ENCODE measurements at places on chromosomes 13 and 19.

- no peak for DNase-seq
Measured at GRCh38 chr19:48554385-48555091, 2.6 kb downstream of the SULT2B1 start.

DNA sequence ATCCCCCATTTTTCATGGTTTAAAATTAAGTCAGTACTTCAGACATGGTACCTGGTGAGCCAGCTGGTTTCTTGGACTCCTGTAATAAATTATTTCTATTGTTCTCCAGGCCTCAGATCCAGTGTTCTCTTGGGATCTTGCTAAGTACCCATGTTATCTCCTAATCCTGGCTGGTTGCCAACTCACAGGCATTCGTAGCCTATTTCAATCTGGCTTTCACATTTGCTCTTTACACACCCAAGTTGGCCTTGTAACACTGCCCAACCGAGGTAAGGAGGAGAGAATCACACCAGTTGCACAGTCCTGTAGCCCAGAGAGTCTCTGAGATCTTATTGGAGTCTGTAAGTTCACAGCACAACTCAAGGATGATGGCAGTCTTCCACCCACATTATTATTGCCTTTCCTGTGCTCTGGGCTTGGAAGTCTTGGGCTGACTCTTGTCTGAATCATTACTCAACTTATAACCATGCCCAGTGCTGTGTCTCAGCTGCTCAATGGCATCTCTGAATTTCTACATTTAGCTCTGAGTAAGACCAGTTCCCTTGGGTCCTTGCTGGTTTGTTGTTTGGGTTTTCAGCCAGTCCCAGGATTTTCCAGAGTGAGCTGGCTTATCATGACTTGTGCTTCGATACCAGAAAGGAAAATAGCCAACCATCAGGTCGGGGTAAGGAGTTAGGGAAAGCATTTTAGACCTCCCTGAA is 76.6 kb upstream of the KLF12 start:
- DNase-seq: no peak

GRCh38 chr13:52383366-52383765 is 22.6 kb downstream of the THSD1 start:
- no peak for DNase-seq

DNA sequence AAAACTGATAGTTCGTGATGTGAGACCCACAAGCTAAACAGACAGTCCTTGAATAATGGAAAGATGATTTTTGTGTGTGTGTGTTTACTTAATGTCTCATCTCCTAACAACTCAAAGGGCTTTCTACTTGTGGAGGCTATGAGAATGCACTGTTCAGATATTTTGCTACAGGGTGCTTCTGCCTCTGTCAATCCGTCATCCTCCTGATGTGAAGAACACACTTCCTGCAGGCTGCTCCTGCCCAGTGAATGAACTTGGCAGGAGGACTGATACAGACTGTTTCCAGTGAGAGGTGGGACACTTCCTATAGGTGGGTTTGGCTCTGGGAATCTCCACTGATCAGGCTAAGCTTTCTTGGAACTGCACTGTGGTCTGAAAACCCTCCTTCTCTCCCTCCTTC is 168.4 kb upstream of the STARD13 start:
- DNase-seq: no peak

DNA sequence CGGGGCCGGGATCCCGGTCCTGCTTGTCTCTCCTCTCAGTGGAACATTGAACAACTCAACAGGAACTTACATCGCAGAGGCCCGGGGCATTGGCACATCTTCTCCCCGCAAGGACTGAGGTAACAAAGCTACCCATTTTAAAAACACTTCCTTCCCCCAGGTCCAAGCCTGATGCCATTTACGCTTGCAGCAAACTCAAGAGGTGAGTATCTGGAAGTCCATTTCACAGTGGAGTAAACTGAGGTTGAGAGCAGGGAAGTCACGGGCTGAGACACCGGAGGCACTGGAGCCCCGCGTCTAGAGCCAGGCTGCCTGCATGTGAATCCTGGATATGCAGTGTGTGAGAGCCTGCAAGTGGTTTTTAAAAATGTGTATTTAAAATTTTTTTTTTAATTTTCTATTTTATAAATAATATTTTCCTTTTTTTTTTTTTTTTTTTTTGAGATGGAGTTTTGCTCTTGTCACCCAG is 492 bp upstream of the PGLYRP1 start:
- DNase-seq: no peak

DNA sequence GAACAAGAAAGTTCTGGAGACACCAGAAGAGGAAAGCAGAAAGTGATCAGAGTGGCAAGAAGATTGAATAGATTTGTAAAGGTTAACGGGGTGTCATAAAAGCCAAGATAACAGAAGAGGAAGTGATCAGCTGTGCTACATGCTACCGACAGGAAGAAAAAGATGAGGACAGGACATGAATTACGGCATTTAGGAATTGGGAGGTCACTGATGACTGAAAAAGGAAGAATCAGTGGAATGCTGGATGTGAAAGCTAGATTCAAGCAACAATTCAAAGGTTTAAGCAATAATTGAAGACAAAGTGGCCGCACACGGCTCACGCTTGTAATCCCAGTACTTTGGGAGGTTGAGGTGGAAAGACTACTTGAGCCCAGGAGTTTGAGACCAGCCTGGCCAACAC is 15.1 kb downstream of the ZNF160 start:
- no peak for DNase-seq

- no peak for DNase-seq
Measured at GRCh38 chr13:83100237-83100636, 782.0 kb downstream of the SLITRK1 start.

DNA sequence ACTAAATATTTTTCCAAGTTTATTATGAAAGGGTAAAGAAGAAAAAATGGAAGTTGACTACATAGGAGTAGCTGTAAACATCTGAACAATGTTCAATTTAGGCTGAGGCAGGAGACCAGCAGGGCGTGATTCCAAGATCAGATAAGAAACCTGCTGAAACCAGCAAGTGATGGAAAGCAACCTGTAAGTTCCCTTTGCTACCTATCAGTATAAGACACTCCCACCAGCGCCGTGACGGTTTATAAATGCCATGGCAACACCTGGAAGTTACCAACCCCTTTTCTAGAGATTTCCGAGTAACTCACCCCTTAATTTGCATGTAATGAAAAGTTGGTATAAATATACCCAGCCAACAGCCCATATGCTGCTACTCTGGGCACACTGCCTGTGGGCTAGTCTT is 1.1 kb upstream of the ZNF45 start:
- DNase-seq: no peak

- DNase-seq: no peak
Measured at GRCh38 chr13:46716821-46717220, 80.1 kb downstream of the ESD start.

- DNase-seq: no peak
Measured at GRCh38 chr19:10508707-10509106, 5.6 kb upstream of the KEAP1 start.

DNA sequence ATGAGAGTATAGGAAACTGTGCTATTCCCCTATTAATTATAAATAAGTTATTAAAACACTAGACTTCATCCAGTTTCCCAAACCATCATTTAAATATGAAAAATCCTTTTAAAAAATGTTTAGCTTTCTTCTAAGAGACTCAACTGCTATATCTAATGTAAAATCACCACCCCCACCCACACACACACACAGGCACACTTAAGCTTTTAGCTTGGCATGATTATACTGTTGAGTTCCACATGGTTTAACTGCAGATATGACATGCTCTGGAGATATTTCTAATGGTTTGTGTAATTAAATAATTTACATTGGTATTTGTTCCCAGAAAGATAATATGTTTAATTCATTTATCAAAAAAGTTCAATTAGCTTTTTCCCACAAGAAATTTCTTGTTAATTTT is 1700.1 kb upstream of the SLC10A2 start:
- no peak for DNase-seq

- no peak for DNase-seq
Measured at GRCh38 chr19:13765395-13766094, 1.2 kb downstream of the MRI1 start.

DNA sequence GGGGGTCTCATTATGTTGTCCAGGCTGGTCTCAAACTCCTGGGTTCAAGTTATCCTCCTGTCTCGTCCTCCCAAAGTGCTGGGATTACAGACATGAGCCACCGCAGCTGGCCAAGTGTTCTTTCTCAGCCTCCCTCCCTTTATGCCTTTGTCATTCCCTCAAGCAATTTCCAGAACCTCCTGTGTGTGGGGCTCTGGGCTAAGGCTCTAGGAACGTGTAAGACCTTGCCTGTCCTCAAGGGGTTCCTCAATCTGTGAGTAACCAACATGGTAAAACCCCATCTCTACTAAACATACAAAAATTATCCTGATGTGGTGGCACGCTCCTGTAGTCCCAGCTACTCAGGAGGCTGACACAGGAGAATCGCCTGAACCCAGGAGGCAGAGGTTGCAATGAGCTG is 15.5 kb upstream of the SPACA4 start:
- no peak for DNase-seq

DNA sequence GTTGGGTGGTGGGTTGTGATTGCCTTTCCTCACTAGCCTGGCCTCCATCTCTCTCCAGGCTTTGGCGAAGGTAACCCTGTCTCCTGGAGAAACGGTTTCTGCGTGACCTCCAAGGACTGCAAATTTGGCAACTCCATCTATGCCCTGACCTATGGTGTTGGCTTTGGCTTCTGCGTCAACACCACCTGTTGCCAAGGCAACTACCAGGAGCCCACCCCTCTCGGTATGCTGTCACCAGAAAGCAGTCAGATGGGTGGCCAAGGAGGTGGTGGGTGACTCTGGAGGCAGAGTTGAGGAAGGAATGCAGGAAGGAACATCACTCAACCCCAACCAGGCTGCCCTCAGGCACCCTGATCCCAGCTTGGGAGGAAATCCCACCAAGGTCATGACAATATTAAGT is 18.6 kb upstream of the IRGC start:
- DNase-seq: no peak

DNA sequence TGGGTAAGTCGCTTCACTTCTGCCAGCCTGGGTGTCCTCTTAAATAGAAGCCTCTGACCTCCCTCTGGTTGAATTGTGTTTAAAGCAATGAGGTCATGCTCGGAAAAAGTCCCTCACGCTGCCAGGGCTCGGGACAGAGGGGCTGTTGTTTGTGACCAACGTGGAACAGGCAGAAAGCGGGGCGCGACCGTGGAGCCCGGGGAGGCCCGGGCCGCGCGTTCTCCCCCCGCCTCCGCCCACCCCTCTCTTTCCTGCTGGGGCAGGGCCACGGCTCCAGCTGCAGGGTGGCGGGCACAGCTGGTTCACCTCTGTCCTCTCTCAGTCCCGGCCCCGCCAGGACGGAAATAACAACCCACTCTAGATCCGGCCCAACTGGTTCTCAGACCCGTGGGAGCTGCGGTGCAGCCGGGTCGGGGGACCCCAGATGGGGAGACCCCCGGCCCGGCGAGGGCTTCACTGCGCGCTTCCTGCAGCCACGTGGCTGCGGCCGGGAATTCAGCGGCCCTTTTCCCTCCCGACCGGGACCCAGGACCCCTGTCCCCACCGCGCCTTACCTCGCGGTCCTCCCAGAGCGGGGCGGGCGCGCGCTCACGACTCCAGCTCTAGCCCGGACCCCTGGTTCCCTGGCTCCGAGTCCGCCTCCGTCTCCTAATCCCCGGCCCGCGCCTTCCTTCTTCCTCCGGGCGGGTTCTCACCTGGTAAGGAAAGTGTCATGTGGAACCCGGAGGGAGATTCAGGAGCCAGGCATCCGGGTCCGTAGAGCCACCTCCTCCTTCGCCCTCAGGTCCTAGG is 1.9 kb downstream of the CDC42EP5 start:
- DNase-seq: no peak

DNA sequence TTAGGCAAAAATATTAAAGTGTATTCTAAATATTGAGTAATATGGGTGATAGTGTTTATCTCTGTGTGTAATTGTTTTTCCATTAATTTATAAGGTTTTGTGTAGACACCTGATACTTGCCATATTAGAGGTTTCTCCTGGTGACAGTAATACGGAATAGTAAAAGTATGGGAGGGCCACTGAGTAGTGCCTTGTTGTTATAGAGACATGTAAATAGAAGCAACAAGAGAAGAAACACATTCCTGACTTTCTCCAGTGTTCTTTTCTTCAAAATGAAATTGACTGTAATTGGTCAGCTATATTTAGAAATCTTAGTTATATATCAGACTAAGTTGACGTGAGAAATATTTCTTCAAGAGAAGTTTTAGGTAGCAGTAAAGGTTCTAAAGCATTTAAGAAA is 18.5 kb downstream of the RNASEH2B start:
- no peak for DNase-seq

DNA sequence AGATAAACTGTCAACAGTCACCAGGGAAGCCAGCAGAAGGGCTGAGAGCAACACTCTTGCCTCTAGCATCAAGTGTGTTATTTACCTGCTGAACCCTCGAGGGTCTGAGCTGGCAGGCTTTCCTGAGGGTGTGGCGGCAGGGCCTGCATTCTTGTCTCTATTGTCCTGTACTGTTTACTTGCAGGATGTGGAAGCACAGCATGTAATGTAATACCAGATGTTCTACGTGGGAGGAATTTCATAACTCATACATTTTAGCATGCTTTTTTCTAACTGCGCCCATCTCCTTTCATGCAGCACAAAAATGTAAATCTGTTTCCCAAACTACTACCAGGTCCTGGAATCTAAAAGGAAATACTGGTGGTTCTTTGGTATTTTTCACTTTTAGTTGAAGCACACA is 153.1 kb downstream of the RGCC start:
- DNase-seq: no peak

DNA sequence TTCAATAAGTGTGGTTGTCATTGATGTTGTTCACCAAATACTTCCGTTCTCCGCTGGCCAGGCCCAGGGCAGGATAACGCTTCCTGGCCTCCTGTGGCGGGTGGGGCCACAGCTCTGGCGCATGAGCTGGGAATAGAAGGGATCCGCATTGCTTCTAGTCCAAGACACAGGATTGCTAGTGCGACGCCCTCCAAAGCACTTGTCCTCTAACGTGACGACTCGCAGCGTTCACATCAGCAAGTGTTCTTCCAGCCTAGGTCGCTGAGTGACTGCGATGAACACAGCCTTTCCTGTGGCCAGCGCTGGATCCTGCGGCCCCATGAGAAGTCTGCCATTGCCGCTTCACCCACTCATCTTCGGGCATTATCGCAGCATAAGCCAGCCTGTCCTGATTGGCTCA is 39.4 kb downstream of the VSTM2B start:
- DNase-seq: no peak

DNA sequence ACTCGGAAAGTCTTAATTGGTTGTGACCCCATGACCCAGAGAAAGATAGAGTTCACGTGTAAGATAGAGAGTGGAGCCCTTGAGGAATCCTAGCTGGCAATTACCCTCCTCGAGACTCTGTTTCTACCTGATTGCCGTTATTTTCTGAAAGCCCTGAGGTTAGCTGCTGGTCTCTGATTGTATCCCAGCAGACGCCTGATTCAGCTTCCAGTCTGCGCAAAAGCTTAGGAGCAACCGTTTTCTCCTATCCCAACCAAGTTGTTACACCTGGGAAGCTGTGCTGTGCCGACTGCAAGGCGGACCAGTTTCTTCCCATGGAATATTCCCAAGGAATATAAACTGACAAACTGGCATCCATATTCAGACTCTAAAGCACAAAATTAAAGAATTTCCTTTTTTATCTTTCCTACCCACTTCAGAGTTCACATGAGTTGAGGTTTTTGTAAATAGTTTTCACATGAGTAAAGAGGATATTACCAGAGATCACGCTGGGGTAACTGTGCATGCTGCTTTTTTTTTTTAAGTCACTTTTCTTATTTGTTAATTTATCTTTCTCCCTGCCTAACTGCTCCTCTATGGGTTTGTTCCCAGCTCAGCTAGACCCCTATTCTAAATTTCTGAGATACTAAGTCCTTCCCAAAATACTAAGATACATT is 1.5 kb upstream of the TRPC4 start:
- no peak for DNase-seq
